ENCODE measurements at places on chromosomes 16 and 17.
A peak's percentile ranks its signal among the peaks of the same experiment; 100 is the strongest.

GRCh38 chr17:32111141-32111771 lies 31.0 kb upstream of the RHOT1 start:
- peak; percentile 72 for DNase-seq

DNA sequence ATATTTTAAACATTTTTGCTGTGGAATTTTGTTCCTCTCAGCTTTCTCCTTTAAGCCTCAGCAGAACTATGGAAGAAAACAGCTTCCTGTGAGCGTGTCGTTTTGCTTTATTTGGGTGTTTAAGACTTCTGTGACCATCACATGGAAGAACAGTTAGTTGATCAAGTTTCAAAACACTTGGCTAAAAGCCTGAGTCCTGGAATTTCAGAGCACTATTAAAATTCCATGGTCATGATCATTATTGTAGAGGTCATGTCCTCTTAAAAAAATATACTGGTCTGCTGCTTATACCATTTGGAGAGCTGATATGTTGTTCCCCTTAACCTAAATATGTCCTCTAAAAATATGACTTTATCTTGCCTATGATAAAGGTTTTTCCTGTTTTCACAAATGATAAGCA lies 12.6 kb upstream of the CDR2 start:
- DNase-seq: no peak

- DNase-seq: no peak
Observed at GRCh38 chr17:49247944-49248343, 17.4 kb upstream of the PHOSPHO1 start.

- no peak for DNase-seq
Observed at GRCh38 chr17:38611070-38611786, 5.5 kb upstream of the SRCIN1 start.

- peak; percentile 79 for DNase-seq
Observed at GRCh38 chr17:16215002-16215272, 397 bp downstream of the NCOR1 start.

DNA sequence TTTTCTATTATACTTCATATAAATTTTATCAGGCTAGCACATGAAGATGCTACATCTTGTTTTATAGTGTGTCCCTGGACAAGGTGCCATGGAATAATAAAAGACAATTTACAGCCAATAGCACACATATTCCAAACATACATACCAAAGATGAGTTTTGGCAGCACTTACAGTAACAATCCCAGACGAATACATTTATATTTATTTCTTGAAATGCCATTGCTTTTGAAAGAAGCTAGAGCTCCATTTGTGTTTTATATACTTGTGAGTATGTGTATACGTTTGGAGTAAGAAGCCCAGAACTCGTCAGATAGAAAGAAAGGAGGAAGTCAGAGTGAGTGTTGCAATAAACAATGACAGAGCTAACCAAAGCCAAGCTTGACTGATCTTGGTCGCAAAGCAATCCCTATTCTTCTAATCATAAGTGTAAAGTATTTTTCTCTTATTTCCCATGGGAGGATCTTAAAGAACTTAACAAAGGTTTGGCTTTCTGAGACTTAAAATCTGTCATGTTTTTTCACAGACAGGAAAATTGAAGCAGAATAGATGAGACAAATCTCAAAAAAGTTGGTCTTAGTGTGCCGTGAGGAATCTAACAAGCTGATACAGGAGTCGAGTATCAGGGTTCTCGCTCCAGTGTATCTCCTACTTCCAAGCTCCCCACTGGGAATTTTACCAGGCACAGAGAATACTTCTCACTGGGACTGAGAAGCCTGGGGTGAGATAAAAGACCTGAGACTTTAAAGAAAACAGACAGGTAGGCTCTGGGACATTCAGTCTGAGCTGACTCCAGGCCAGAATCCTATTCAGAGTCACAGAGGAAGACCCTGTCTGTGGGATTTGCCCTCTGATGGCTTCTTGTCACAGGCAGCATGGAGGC lies 175.4 kb downstream of the AATF start:
- no peak for DNase-seq

- peak; percentile 92 for DNase-seq
Observed at GRCh38 chr16:86300746-86301481, 209.4 kb upstream of the FOXF1 start.

GRCh38 chr16:86383488-86384262 lies 126.7 kb upstream of the FOXF1 start:
- peak; percentile 30 for DNase-seq

- DNase-seq: peak; percentile 10
Observed at GRCh38 chr16:73878611-73879010, 418.0 kb upstream of the PSMD7 start.

- peak; percentile 78 for DNase-seq
Observed at GRCh38 chr16:66717776-66718175, 21.2 kb upstream of the CMTM4 start.

DNA sequence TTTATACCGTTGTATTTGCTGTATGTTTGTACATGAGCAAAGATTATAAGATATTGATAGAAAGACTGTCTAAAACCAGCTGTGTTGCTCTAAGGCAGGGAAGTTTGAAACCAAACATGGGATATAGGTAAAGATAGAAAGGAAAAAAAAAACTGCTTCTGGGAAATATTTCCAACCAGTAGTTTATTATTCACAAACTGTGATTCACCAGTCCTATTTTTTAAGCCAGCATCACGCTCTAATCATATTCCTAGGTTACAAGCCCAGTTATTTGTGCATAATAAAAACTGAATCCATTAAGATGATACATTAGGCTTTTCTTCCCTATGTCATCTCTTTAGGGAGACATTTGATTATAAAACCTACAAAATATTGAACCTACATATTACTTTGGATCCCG lies 4.0 kb downstream of the ERN1 start:
- DNase-seq: no peak

GRCh38 chr16:6884002-6884401 lies 448.6 kb upstream of the RBFOX1 start:
- no peak for DNase-seq

- DNase-seq: no peak
Observed at GRCh38 chr16:83711069-83711468, 96.7 kb upstream of the HSBP1 start.

- DNase-seq: peak; percentile 67
Observed at GRCh38 chr17:47789611-47790561, 31.7 kb downstream of the OSBPL7 start.

DNA sequence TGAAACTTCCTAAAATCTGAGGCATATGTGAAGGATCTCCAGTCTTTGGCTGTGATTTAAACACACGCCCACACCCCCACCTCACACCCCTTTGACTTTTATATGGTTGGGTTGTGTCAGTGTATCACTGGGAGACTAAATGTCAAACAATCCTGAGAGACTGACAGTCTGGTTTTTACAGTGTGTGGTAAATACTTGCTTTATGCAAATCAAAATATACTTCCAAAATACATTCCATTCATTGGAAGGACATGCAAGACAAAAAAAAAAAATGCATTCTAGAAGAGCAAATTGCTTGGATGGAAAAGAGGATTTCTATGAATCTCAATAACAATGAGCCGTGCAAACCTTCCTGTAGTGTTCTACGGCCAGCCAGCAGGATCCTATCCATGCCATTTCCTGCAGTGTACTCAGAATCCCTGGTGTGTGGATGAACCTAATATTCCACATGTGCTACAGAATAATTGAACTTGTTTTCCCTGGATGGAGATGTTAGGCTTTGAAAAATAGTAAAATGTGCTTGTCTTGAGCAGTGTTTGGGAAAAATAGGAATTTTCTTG lies 602.1 kb upstream of the GOT2 start:
- DNase-seq: no peak

DNA sequence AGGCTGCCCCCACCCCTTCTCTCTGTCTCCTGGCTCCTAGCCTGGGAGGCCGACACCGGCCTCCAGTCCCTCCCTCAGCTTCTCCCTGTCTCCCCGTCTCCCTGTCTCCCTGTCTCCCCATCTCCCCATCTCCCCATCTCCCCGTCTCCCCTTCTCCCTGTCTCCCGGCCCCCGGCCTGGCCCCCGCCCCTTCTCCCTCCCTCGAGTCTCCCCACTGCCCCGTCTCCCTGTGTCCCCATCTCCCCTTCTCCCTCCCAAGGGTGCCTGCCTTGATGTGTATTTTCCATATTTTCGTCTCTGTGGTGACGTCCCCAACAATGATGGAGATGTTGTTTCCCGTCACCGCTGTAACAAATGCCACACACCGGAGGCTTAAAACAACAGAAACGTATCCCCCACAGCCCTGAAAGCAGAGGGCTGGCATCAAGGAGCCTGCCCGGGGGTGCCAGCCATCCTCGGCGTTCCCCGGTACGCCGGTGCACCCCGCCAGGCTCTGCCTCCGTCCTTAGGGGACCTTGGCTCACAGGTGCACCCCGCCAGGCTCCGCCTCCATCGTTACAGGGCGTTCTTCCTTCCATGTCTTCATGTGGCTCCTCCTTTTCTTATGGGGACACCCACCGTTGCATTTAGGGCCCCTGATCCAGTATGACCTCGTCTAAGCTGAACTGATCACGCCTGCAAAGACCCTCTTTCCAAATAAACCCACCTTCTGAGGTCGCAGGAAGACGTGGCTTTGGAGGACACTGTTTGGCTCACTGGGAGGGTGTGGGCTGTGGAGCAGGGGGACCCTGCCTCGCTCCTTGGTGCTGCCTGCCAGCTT lies 151.6 kb downstream of the NPIPB11 start:
- DNase-seq: no peak

DNA sequence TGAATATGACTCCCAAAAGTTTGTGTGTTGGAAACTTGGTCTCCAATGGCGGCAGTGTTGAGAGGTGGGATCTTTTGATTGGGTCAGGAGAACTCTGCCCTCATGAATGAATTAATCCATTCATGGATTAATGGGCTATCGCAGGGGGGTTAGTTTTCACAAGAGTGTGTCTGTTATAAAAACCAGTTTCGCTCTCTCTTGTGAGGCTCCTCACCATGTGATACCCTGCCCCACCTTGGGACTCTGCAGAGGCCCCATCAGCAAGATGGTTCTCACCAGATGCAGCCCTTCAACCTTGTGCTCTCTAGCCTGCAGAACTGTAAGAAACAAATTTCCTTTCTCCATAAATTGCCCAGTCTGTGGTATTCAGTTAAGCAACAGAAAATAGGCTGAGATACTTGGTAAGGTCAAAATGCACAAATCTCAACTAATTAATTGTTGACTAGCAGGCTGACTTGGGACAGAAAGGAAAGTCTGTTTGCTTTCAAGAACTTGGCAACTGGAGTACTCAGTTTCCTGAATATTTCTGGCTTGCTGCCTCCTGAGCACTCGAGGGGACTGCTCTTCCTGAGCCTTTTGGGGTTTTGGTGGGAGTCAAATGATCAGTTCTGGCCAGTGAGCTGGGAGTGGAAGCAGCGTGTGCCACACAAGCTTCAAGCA lies 13.8 kb upstream of the CCL17 start:
- no peak for DNase-seq

DNA sequence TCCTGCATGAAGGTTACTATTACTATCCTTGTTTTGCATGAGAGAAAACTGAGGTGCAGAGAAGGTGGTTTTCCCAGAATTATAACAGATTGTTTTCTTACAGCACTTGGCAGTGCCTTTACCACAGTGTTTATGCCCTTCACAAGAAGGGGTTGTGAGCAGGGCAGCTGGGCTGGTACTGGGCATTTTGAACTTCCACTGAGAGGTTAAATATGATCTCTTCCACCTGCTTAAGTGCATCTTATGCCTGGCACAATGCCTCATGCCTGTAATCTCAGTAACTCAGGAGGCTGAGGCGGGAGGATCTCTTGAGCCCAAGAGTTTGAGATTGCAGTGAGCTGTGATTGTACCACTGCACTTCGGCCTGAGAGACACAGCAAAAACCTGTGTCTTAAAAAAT lies 36.2 kb downstream of the NDE1 start:
- DNase-seq: no peak

- DNase-seq: no peak
Observed at GRCh38 chr17:17682293-17682736, 1.1 kb downstream of the RAI1 start.

DNA sequence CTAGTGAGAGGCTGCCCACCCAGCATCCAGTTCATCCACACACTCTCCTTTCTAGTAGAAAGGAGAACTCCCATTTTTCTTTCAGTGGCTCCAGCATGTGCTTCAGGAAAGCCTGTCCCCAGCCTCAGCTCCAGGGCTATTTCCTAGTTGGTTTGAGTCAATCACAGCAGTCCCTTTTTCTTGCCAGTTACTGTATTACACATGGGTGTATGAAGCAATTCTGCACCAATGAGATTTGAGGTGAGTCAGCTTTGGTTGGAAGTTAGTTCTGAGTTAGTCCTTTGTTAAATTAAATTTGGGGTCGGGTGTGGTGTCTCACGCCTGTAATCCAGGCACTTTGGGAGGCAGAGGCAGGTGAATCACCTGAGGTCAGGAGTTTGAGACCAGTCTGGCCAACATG lies 24.8 kb downstream of the RAD51D start:
- DNase-seq: no peak

GRCh38 chr17:32596206-32596605 lies 109.4 kb downstream of the CDK5R1 start:
- DNase-seq: no peak

DNA sequence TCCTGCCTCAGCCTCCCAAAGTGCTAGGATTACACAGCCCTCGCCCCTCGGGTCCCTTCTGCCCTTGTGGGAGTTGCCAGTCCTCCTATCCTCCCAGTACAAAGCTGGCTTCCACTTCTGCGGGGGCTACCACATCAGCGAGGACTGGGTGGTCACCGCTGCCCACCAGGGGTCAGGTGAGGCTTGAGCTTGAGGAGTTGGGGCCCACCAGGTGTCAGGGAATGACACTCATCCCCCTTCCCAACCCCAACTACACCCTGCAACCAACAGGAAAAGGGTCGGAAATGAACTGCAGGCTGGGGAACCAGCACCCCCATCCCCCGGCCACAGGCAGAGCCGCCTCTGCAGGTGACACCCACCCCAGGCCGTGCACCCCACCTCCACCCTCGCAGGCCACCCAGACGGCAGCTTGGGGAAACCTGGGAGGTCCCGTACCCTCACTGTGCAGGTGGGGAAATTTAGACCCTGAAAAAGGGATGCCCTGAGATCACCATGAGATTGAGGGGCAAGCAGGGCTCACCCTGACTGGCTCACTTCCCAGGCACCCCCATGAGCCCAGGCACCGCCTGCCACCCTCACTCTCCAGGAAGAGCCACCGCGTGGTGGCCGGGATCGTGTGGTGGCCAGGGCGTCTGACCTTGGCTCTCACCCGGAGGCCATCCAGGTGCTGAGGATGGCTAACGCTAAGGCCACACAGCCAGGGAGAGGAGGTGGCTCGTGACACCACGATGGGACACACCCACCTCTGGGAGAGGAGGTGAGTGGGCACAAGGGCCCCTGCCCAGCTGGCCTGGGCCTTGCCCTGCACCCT lies 8.0 kb downstream of the CTRB1 start:
- DNase-seq: no peak

Data from ELF-1 (cell line).